ENCODE measurements at places on chromosomes 16 and 17.

DNA sequence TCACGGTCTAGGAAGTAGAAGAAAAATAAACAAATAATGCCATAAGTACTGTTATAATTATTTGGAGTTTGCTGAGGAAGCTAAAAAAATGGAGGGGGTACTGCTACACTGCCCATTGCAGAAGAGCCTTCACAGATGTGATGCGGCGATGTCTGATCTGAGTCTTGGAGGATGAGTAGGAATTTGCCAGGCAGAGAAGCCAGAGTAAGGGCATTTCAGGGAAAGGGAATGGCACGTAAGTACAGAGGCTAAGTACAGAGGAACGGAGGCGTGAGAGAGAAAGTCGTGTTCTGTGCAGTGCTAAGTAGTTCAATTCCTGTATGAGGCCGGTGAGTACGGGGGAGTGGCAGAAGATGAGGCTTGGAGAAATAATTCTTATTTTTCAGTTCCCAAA is 741 bp upstream of the GRB2 start:
- DNase-seq, result no peak

GRCh38 chr17:28667870-28668269 is 5.9 kb downstream of the SUPT6H start:
- DNase-seq, result no peak

DNA sequence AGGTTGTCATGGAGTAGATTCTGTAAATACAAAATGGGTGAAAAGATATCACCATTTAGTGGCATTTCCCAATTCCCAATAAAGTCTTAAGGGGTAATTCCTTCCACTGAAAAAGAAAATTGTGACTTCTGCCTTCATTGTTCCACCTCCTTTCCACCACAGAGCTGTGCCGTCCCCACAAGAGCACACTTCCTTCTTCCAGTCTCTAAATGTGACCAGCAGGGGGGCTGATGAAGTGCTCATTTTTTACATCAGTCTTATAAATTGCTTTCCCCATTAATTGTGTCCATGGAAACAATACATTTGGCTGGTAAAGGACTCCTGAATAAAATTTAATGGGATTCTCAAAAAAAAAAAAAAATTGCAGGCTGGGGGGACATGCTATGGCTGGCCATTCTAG is 260.8 kb upstream of the PSMD7 start:
- DNase-seq, result no peak

DNA sequence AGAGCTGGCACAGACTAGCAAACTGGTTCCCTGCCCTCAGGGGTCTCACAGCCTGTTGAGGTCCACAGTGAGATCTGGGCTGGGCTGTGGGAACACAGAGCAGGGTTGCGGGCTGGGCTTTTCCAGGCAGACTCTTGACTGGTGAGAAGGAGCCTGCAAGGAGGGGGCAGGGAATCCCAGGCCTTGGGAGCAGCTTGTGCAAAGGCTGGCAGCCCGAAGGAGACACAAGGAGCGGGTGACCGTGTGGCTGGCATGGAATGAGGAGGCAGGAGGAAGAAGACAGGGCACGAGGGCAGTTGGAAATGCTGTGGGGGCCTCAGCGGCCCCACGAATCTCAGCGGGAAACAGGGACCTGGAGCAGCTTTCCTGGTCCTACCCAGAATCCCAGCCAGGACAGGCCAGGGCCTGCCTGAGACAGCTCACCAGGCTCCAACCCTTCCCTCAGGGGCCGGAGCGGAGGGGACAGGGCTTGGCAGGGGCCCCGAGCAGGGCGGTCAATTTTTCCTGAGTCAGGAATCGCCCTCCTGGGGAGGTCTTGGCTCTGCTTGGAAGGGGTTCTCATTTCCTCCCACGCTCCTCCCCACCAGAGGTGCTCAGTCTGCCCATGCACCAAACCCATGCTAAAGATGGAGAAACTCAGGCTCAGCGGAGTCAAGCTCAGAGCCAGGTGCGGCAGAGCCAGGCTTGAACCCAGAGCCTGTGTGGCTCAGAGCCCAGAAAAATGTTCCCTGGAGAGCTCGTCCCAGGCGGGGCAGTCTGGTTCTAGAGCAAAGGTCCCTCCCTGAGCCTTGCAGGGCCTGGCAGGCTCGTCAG is 9.2 kb upstream of the SNN start:
- DNase-seq, result no peak

DNA sequence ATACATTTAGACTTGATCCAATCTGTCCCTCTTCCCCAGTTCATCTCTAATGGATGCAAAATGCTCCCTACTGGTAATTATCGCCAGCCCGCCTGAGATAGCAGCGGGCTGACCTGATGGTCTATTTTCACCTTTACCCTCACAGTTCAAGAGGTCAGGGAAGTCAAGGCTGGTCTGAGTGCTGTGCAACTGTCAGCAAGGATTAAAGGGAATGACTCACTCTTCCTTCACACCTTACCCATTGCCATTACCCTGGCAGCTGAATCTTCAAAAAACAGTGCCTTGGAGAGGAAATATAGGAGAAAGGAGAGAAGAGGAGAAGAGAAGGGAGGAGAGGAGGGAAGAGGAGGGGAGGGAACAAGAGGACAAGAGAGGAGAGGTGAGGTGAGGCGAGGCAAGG is 36.3 kb downstream of the GRB7 start:
- DNase-seq, result no peak

DNA sequence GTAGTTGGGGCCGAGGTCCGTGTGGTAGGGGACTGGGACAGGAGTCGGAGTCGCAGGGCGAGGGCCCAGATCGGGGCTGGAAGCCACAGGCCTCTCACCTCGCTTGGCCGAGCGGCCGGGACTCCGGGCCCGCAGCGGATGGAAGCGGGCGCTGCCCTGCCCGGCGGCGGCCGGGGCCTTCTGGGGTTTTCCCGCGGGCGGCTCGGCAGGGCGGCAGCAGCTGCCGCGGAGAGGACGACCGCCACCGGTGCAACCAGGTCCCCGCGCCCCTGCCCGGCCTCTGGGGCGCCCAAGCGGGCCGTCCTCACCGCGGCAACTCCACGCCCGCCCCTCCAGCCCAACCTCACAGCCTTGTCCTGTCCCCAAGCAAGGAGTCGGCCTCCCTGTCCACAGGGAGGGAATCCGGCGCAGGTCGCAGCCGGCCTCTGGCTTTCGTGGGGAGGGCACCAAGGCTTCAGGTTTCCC is 15.6 kb upstream of the UTP6 start:
- DNase-seq, result no peak

- DNase-seq, result no peak
These were observed 13.6 kb downstream of the CEP131 start for GRCh38 chr17:81209141-81209540.

GRCh38 chr17:13117616-13118015 is 99.8 kb upstream of the ELAC2 start:
- no peak for DNase-seq

Measured in stimulated activated CD4-positive, alpha-beta T cell treated with anti-CD3 and anti-CD28 coated beads, Interleukin-1b, Interleukin-23, amount 100 ng/mL, for 48 hours (primary cell).